ENCODE measurements at places on chromosomes 7 and 10.

DNA sequence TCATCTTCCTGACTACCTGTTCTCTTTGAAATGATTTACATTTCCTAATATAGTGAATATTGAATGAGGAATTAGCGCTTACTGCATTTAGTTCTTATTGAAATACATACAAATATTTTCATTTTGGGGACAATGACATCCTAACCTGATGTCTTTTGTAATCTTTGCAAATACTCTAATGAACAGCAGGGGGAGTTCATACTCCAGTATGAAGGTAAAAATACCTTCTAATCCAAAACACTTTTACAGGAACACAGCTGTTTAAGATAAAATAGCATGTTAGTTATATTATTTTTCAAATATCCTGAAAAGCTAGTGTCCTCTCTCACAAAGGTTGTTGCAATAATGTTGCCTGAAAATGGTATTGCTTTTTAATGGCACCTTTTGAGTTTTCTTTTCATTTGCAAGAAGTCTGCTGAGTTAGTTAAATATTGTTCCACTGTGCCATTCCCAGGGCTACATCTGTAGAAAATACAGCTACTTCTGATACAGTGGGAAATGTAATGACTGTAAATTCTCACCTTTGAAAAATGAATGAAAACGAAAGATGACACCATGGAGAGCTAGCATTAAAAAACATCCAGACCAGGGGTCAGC lies 400.0 kb downstream of the PHF14 start:
- no peak for DNase-seq

GRCh38 chr7:17384400-17384799 lies 85.9 kb downstream of the AHR start:
- DNase-seq, result no peak

DNA sequence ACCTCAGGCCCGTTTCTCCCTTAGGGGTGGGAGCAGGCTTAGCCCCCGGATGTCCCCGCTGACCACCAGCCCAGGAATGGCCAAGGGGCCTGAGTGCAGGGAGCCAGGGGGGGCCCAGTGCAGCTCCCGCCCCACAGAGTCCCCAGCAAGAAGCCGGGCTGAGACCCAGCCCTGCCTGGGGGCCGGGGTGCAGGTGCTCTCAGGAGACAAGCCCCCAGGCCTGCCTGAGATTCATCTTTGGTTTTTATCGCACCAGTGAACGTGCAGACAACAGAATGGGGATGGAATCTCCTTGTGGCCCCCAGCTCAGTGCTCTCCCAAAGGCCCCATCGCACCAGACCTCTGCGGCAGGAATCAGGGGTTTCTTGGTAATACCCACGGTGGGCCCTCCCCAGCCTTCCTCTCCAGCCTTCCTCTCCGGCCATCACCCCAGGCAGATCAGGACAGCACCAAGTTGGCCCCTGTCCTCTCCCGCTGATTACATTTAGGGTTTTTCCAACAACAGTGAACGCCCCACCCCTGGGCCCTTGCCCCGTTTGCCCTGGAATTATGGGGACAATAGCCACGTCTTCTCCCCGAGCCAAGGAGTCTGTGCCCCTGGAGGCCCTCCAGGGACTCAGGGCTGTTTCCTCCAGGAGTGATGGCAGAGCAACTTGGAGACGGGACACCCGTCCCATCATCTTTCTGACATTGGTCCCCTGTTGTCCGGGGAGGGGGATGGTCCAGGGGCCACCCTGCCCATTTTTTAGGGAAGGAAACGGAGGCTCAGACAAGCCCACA lies 22.4 kb downstream of the ADAP1 start:
- no peak for DNase-seq

- DNase-seq, result no peak
Observed at GRCh38 chr10:130656582-130657133, 520.5 kb downstream of the GLRX3 start.

- no peak for DNase-seq
Observed at GRCh38 chr10:22760025-22760424, 45.6 kb upstream of the PIP4K2A start.

DNA sequence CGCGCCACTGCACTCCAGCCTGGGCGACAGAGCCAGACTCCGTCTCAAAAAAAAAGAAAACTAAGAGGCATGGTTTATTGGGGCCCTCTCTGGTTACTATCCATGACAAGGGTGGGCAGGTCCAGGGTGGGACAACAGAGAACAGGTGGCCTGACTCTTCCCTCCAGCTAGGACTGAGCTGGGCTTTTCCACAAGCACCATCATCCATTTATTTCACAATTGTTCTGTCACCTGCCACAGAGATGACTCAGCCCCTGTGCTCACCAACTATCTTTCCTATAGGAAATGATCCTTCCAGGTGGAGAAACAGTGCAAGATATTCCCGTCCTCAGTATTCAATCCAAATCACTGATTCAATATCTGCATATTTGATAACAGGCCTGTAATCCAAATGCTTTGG lies 44.9 kb upstream of the MYL10 start:
- no peak for DNase-seq

- no peak for DNase-seq
Observed at GRCh38 chr7:12226756-12227155, 15.7 kb downstream of the TMEM106B start.

GRCh38 chr7:139763330-139763729 lies 14.5 kb downstream of the HIPK2 start:
- DNase-seq, result no peak

DNA sequence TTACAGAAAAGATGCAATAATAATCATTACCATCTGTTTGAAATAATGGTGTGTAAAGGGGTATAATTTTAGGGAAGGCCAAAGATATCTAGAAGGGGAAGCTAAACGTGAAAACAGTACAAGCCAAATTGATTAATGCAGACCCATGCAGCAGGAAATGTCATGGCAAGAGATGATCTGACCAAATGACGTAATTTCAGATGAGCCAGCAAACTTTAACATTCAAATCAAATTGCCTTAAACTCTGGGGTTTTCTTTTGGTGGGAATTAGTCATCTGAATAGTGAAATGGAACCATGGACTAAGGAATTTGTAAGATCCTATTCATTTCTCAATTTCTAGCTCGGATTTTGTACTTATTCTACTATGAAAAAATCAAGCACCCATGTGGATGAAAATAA lies 21.4 kb upstream of the SCIN start:
- DNase-seq, result no peak

DNA sequence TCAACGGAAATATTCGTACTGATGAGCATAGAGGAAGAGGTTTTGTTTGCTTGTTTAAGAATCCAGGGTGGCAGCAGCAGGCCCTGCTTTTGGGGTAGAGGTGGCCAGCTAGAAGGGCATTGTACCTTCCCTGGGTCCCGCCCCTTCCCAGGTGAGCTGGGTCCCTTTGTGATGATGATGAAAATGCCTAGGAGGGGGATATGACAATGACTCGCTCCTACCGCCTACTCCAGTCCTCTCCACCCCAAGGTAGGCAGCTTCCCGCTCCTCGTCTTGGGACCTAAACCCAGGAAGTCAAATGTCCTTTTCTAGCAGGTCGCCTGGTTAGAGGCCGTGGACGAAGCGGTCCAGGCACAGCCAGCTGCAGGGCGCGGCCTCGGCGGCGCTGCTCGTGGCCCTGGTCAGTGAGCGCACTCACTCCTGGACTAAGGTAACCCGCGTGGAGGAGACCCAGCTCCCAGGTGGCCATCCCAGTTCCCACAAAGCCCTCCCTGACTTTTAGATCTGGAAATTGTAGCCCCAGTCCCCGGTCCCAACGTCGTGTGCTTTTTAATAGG lies 141.4 kb downstream of the LSMEM1 start:
- no peak for DNase-seq

GRCh38 chr7:133255486-133255885 lies 2.6 kb downstream of the EXOC4 start:
- DNase-seq, result no peak

DNA sequence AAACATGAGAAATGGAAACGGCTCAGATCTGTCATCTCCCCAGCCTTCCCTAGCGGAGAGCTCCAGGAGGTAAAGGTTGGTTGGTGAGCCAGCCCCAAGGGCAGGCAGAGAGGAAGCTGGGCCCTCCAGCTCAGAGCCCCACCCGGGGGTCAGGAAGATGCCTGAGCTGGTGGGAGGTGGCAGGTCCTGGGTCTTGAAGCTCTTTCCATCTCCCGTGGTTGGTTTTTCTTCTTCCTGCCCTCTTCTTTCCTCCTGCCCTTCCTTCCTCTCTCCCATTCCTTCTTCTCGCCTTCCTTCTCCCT lies 384.2 kb upstream of the FOXK1 start:
- no peak for DNase-seq

Measured in activated CD8-positive, alpha-beta memory T cell treated with anti-CD3 and anti-CD28 coated beads for 1 hour (primary cell).